CD4-positive, alpha-beta T cell treated with Interleukin-10 for 1 hour (primary cell): ENCODE measurements at places on chromosomes 3 and 15.
A peak's percentile ranks its signal among the peaks of the same experiment; 100 is the strongest.

- DNase-seq = no peak
Observed at GRCh38 chr3:52494886-52495495, at the start of gene STAB1. Gene STAB1, plus strand, starts transcription at chr3:52495338. Its CDS starts 76 bp downstream, at chr3:52495414.

DNA sequence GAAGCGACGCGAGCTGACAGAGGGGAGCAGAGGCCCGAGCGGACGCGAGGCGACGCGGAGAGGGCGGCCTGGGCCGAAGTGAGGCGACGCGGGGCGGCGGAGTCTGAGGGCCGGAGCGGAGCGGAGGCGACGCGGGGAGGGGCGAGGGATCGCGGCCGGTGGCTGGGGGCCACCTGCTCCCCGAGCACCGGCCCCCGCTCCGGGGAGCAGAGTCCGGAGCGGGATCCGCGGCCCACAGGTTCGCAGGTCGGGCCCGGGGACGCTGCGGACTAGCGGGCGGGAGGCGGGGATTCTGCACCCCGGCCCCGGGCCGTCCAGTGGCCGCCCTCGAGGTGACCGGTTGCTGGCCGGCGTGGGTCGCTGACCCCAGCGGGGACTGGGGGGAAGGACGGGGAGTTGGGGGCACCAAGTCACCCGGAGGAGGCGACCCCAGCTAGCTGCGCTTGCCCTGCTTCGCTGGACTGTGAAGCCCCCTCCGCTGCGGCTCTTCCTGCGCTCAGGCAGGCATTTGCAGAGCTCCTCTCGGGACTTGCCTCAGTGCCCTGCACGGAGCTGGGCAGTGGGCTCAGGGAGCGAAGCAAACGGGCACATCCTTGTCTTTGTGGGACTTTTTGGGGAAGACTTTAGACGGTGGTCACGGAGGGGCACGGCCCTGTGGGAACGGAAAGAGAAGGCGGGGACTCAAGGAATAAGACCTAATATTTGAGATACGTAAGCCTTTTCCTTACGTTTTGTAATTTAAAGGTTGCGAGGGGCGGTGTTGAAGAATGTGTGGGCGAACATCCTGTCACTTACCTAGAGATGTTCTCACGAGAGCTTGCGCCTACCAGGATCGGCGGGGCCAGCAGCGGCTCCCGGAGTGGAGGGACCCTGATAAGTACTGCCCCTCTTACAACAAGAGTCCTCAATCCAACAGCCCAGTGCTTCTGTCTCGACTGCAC lies 566 bp downstream of the HMCES start:
- peak; percentile 63 for DNase-seq

DNA sequence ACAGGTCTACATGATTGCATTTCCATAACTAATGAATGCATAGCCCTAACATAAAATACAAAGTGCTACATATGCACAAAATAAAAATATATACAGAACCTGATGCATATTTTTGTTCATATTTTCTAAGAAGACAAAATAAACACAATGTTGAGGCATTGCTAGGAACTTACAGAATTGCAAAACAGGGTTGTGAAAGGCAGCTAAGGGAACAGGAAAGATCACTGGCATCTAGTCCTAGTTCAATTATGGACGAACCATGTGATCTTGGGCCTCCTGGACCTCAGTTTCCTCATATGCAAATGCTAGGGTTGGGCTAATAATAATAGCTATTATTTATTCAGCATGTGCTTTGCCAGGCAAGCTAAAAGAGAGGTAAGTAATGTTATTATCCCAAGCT lies 15.5 kb upstream of the NCEH1 start:
- no peak for DNase-seq

DNA sequence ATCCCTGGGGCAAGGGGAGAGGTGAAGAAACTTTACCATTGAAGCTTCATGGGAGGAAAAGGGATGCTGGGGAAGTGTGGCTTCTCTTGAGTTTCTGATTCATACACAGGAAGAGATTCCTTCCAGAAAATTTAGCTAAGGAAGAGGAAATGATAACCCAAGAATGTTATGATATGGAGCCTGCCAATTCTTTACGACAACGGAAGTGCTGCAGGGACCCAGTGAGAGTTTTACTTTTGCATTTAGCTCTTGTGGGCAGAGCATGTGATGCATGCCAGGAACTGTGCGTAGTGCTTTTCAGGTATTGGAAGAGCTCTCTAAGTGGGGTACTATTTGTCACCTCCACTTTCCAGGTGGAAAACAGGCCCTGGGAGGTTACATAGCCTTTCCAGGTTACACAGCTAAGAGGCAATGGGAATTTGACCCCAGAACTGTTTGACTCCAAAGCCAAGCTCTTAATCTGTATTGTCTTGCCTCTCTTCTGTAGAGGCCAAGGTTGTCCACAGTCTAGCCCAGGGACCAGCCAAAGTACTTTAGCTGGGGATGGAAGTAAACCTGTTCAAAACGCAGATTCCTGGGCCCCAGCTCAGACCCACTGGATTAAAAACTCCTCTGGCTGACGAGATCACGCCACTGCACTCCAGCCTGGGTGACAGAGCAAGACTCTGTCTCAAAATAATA lies 23.0 kb downstream of the CMTM7 start:
- DNase-seq = peak; percentile 74

- DNase-seq = no peak
Observed at GRCh38 chr3:126646674-126647073, 8.2 kb downstream of the TXNRD3 start.

DNA sequence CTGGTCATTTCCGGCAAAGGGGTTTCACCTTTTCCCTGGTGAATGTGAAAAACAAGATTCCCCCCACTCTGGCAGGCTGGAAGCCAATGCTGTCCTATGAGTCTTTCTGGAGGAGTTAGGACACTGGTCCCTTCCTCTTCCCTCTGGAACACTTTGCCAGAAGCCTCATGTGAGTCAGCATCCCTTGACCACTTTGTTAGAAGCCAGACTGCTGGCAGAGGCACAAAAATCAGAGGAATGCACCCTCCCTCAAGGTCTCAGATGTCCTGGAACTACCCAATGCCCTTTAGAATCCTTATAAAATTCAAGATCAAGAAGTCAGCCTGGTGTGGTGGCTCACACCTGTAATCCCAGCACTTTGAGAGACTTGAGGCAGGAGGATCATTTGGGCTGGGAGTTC lies 26.6 kb downstream of the ITGB5 start:
- DNase-seq = no peak

DNA sequence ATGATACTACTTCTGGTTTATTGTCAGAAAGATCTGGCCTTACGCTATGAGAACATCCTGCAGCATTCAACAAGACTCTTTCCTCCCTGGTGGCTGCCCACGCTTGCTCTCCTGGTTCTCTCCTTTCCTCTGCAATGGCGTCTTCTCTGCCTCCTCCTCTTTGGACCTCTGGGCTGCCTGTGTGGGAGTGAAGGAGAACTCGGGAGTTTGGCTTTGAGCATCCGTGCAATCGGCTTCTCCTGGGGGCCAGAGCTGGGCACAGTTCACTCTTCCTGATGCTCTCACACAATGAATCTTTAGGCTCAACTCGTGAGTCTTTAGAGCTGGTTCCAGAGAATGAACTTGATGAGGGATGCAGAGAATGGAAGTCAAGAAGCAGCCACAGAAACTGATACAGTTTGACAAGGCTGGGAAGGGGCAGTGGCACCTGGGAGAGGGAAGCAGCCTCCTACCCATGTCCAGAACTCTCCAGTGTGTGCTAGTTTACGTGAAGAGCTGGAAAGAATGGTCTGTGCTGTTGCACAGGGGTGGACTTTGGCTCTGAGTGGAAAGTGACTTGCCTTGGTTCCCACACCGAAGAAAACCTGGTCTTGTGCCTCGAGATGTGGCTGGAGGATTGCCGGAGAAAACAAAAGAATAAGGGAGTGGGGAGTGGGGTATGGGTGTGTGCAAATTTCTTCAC lies 37.9 kb downstream of the RPLP1 start:
- DNase-seq = no peak

GRCh38 chr3:126481808-126482502 lies 6.3 kb upstream of the ZXDC start:
- no peak for DNase-seq

- no peak for DNase-seq
Observed at GRCh38 chr15:39578851-39579486, 1.9 kb upstream of the THBS1 start.

DNA sequence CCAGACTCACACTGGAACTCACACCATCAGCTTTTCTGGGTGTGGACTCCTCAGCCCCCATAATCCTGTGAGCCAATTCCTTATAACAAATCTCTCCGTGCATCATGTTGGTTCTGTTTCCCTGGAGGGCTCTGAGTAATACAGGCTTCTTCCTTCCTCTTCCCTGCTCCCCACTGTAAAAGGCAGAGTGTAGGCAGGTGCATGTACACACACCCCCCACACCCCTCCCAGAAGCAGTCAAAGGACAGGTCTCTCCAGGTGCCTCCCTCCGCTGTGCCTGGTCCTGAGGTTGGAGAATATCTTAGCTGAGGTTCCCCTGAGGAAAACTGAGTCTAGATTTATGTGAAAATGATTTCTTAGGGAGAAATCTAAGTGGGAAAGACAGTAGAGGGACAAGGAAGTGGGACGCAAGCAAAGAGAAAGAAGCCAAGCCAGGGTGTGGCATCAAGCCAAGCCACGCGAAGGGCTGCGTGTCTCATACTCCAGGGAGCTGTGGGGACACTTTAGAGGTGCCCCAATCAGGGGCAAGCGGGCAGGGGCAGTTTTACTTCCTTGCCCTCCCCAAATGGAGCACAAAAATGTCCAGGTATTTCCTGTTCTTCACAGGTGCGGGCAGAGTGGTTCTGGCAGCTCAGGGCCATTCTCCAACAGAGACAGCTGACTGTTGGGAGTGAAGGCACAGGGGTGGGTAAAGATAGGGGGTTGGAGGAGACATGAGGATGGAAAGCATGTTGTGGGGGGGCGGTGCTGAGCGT lies 86.6 kb downstream of the HMG20A start:
- DNase-seq = no peak

DNA sequence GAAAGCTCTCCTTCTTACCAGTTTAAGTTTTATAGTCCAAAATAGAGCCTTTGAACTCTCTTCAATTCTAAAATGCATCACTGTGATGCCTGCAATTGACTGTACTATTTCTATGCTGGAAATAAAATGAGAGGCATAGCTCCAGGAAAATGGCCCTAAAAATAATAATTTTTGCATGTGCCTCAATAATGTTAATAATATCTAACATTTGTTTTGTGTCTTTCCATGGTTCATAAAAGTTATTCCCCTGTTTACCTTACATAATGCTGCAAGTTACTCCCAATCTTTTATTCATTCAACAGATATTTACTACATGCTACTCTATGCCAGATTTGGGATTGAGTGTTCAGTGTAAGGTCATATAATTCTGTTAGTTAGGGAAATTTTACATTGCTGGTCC lies 574.0 kb downstream of the RBMS3 start:
- no peak for DNase-seq

- no peak for DNase-seq
Observed at GRCh38 chr15:79743032-79743431, 153.8 kb downstream of the MTHFS start.

DNA sequence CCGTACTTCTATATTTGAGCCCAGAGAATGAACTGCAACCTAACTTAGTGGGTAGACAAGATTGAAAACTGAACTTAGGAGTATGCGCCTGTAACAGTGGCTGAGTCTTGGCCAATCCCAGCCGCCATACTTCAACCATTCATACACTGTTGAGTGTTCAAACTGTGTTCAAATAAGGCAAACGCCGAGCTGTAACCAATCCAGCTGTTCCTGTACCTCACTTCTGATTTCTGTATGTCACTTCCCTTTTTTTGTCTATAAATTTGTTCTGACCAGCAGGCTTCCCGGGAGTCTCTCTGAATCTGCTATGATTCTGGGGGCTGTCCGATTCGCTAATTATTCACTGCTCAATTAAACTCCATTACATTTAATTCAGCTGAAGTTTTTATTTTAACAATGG lies 58.6 kb upstream of the TPM1 start:
- DNase-seq = no peak

DNA sequence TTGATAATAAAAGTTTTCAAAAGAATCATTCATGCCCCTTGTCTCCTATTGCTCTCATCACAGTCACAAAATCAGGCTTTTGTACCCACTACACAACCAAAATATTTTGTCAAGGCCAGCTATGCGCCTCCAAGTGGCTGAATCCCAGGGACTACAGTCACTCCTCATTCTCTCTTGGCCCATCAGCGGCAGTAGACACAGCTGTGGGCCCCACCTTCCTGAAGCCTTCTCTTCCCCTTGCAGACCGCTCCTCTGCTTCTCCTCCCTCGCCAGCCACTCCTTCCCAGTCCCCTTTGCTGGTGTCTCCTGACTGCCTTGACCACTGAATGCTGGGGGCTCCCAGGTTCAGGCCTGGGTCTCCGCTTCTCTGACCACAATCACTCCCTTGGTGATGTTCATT lies 52.1 kb downstream of the LSM3 start:
- DNase-seq = no peak

DNA sequence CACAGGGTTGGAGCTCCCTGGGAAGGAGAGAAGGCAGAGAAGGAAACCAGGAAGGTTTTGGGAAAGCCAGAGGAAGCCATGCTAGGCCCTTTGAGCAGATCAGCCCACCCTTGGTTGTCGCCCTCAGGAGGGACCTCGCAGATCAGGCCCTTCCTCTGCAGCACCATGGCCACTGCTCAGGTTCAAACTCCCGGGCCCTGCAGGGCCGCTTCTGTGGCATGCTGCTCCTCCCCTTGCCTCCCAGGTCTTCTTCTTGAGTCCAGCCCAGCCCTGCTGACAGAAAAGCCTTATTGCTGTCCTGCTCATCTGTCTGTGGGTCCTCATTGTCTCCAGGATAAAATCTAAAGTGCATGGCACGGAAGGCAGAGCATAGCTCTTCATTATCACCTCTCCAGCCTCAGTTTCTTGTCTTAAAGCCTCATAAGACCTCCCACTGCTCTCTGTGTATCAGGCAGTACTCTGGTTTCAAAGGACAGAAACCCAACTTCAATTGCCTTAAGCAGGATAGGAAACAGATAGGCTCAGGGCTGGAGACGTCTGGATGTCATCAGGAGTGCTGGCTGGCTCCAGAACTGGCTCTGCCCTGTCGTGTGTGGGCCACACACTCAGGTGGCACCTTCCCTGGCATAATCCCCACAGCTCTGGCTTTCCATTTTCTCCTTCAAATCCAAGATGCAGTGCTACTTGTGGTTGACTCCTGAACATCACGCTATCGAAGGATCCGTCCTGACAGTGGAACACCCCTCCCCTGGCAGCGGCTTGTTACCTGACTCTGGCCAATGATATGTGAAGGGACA lies 118.5 kb downstream of the EEFSEC start:
- no peak for DNase-seq

- DNase-seq = no peak
Observed at GRCh38 chr15:38076786-38077185, 142.3 kb downstream of the TMCO5A start.
